Putamen (tissue), 1 donor: ENCODE measurements at places on chromosomes 11 and 22.

GRCh38 chr22:44023404-44024287 lies 456 bp upstream of the PARVB start:
- DNase-seq, result no peak

DNA sequence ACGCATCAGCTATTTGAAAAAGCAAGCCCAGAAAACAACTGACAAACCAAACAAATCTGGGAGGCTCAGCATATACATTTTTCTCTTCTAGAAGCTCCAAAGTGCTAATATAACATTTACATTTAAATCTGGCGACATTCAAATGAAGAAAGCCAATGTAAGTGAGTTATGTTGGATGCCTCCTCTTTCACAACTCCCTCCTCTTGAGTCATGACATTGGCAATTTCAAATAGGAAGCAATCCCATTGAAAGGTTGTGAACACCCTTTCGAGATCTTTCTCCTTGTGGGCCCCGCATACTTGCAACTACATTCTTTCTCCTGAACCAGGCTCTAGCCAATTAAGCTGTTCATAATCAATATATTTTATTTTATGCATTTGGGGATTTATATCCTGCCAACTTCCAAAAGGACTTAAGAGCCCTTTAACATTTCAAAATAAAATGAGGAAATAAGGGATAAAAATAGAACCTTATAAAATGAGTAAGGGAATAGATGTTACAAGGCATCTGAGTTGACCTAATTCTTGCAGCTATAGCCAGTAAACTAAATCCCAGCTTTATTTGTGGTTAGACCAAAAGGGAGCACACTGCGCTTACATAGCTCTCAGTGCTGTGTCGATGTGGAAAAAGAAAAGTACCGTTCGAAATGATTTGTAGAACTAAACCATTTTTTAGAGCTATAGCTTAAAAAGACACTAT lies 129.5 kb upstream of the SESN3 start:
- DNase-seq, result no peak

GRCh38 chr22:26797910-26798309 lies 140.5 kb downstream of the MIAT start:
- DNase-seq, result no peak

- DNase-seq, result no peak
Observed at GRCh38 chr22:46897246-46897623, 134.8 kb downstream of the TBC1D22A start.

DNA sequence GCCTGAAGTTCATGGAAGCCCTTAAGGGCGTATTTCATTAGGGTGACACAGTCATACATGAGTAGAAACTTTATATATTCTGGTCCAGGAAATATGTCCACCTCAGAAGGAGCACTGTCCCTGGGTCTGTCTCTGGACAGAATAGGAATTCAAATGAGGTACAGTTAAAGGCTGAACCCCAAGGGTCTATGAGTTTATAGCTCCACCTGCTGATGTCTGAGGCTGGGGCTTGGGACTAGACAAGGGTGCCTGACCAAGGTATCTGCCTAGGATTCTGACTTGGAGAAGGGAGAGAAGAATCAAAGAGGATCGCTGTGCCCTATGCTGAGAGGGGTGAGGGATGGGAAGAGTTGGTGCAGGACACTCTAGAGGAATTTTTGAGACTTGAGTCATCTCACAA lies 14.9 kb downstream of the HEPHL1 start:
- no peak for DNase-seq

GRCh38 chr11:124832571-124832970 lies 32.4 kb upstream of the MSANTD2 start:
- DNase-seq, result no peak

GRCh38 chr22:28075358-28075981 lies 156.4 kb upstream of the PITPNB start:
- DNase-seq, result no peak

- DNase-seq, result no peak
Observed at GRCh38 chr11:91773090-91773489, 451.5 kb upstream of the FAT3 start.

DNA sequence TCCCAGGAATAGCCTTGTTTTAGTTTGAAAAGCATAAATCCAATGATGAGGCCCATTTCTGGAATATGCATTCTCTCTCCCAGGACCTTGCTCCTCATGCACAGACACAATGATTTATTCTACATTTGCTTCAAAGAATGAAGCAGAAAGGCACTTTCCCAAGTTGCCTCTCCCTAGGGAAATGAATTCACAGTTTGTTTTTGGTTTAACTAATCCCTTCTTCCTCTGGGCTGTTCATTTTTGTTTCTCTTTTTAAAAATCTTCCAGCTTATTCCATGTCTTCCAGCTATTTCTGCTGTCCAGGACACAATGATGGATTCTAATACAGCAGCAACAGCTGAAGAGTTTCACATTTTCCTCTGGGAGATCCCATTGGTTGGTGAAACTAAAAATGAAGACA lies 1529.2 kb upstream of the TENM4 start:
- DNase-seq, result no peak

GRCh38 chr11:14253421-14253820 lies 105.6 kb downstream of the RRAS2 start:
- no peak for DNase-seq

- no peak for DNase-seq
Observed at GRCh38 chr11:85133636-85134035, 493.5 kb downstream of the DLG2 start.

DNA sequence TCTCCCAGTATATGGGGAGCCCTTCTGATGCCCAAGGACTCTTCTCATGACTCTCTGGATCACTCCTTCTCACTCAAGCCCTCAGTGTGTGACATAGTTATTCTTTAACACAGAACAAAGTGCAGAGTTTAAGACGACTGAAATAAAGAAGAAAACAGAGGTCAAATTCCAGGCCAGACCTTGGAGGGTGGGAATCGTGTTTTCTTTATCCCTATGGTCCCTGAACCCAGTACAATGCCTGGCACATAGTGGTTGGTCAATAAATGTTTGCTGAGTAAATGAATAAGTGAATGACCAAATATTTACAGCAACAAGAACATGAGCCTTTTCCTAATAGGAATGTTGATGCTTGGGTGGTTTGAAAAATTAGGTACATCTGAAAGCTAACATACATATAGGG lies 28.8 kb downstream of the VSTM5 start:
- DNase-seq, result no peak

DNA sequence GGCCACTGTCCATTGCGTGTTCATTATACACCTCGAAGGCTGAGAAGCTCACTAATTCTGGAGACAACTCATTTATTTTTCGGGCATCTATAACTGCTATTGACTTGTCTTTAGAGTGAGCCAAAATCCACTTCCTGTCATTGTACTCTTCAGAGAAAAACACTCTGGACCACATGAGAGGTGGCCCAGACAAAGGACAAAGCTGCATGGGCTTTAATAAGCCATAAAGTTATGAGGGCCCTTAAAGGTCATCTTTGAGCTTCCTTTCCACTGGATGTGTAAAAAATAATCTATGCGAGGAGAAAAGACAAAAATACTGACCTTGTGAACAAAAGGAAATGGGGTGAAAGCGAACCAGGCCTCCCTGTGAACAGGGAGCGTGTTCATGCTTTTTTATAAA lies 63.5 kb upstream of the ZC3H12C start:
- no peak for DNase-seq

GRCh38 chr11:104442321-104442720 lies 278.4 kb upstream of the PDGFD start:
- no peak for DNase-seq

DNA sequence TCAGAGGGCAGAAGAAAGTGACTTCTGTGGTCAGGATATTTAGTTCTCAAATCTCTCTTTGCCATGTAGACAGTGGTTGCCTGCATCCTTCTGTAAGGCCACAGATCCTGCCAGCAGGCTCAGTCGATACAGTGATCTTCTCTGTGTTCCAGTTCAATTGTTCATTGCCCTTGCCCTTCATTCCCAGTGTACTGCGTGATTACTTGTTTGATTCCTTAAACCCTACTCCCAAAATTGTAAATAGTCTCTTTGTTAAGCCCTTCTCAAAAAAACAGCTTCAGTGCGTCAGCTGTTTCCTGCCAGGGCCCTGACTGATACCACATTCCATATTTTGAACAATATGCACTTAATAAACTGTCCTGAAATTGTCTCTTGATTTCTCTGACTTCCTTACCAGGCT lies 9.3 kb upstream of the TYR start:
- no peak for DNase-seq

GRCh38 chr11:126443120-126443519 lies 87.6 kb downstream of the ST3GAL4 start:
- peak; percentile 66 for DNase-seq

DNA sequence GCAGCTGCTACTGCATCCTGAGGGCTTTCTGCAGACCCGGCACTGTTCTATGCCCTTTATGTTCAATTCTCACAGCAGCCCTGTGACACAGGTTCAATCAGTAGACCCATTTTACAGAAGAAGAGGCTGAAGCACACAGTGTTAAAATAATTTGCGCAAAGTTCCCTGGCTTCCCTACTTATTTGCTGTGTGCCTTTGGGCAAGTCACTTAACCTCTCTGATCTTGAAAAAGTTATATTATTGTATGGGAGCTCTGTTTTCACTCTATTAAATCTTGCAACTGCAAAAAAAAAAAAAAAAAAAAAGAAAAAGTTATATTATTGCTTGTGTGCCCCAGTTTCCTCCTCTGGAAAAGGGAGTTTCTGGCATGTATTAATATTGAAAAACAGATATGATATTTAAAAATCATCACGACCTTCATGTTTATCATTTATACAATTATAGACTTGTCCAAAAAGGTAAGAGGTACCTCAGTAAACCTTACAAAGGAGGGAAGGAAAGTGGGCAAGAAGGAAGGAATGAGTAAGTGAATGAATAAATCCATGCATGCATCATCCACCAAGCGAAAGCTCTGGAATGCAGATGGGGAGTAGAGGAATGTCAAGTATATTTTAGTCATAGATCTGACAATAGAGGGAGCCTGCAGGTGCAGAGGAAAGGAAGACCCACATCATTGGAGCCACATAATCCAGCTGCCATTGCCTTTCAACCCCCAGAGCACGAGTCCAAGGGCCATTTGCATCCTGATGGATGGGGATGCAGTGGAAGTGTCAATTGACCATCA lies 21.2 kb upstream of the ISX start:
- no peak for DNase-seq

DNA sequence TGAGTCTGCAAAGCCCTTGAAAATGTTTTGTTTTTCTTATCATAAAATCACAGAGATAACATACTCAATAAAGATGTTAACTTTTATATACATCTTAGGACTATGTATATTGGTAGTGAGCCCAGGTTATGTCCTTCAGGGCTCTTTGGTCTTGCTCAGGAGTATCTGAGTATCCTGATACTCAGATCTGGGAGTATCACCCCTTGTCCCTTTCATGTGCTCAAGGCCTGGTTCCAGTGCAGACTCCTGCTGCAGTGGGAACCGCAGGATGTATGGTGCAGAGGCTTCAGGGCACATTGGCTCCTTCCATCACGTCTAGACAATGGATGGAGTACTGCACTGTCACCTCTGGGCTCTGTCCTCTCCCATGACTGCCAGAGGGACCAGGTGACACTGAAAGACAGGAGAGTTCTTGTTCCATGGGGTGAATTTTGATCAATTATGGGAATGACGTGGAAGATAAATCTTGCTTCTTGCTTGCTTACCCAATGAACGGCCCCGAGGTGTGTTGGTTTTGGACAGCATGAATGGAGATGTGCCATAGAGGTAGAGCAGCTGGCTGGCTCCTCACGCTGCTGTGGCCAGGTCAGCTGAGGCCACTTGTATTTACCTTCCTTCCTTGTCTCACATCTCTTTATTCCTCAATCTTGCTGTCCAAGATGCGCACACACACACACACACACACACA lies 215.5 kb downstream of the ARHGAP42 start:
- DNase-seq, result no peak
